ENCODE measurements at places on chromosomes 4 and X. TPM values are rescaled to one million over a fixed set of nuclear protein-coding genes. Genes with fewer than 3 reads are reported as not detected.

SUPT20HL1 gene
- under 0.01 TPM for total RNA-seq

USP26 gene
- total RNA-seq, result not detected

DNA sequence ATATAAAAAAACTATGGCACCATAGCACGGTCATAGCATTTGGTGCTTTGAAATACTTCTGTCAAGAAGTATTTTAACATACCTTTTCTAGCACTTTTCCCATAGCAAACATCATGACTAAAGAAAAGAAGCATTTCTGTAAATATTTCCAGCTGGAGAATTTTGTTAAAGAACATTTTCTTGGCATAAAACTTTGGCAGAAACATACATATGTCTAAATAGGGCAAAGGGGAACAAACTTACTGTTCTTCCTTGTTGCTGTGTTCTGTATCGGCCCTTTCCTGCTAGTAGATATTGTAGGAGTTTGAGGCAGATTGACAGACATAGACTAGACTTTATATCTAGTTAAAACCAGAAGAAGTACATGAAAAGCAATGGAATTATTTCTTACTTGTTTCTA lies 2368.5 kb downstream of the PCDH7 start:
- no peak for DNase-seq

DNA sequence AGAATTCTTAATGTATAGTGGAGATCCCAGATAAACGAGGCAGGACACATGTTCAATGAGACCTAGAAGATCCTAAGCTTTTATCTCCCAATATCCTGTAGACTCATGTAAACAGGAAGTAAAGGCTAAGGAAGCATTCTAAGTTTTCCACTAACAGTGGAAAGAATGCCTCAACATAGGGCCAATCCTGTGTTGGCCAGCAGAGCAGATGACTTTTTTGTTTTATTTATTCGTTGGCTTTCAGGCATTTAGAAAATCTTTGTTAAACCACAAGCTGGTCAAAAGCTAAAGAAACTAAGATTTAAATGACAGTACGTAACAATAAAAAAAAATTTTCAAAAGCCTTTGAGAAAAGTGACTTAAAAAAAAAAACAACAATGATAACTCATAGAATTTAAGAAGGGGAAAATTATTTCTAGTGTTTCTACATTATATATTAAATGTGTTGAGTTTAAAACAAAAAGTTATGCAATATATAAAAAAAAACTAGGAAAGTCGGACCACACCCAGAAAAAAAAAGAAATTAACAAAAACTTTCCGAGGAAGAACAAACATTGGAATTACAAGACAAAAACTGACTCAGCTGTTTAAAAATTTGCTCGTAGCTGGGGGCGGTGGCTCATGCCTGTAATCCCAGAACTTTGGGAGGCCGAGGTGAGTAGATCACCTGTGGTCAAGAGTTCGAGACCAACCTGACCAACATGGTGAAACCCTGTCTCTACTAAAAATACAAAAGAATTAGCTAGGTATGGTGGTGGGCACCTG lies 759.3 kb downstream of the FSTL5 start:
- no peak for DNase-seq

DNA sequence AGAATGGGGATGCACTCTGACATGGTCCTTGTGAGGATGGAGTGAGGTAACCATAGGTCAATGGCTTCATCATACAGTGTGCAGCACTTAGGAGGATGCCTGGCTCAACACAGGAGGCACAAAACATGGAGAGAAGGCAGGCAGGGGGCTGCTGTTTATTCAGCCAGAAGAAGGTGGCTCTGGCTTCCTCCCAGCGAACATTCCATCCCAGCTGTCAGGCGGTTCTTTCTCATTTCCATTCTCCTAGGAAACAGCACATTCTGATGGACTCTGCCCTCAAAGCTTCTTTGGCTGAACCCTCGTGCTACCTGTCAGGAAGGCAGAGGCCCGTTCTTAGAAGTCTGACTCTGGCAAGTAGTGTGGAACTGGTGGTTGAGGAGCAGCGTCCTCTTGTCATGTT lies 18.6 kb downstream of the STK32B start:
- DNase-seq, result no peak

TMEM31 gene
- total RNA-seq, result not detected

DNA sequence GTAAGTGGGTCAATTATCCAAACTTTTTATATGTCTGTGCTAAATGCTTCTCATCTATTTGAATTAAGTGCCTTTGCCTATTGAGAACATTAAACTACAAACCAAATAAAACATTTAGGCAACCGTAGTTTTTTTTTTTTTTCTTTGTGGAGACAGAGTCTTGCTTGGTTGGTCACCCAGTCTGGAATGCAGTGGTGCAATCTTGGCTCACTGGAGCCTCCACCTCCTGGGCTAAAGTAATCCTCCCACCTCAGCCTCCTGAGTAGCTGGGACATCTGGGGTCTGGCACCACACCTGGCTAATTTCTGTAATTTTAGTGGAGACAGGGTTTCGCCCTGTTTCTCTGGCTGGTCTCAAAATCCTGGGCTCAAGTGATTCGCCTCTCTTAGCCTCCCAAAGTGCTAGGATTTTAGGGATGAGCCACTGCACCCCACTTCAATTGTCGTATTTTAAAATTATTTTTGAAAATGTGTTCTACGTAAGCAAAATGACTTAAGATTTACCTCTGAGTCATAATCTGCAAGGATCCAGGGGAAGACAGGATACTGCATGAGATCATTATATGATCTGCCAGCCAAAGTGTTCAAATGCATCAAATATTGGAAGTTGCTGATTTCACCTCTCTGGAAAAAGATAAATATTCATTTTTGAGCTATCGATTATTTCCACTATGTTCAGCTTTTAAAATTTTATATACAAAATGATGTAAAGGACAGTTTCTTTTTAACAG lies 125.6 kb downstream of the CDS1 start:
- DNase-seq, result no peak
